ENCODE measurements at places on chromosomes 3 and 15. TPM values are rescaled to one million over a fixed set of nuclear protein-coding genes. Genes with fewer than 3 reads are reported as not detected.

GRCh38 chr3:171591070-171591469, 130.9 kb upstream of the TNIK start:
- no peak for DNase-seq

DNA sequence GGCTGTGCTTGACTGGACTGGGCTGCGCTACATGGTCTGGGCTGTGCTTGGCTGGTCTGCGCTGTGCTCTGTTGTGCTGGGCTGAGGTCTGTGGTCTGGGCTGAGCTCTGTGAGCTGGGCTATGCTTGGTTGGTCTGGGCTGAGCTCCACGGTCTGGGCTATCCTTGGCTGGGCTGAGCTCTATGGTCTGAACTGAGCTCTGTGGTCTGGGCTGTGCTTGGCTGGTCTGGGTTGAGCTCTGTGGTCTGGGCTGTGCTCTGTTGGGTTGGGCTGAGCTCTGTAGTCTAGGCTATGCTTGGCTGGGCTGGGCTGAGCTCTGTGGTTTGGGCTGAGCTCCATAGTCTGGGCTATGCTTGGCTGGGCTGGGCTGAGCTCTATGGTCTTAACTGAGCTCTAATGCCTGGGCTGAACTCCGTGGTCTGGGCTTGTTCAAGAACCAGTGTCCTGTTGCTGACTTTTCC, 92.0 kb downstream of the PLXNA1 start:
- DNase-seq = no peak

GRCh38 chr3:53588122-53588521, 93.7 kb downstream of the CACNA1D start:
- no peak for DNase-seq

GRCh38 chr3:45968149-45968548, 24.9 kb downstream of the CXCR6 start:
- DNase-seq = no peak

DNA sequence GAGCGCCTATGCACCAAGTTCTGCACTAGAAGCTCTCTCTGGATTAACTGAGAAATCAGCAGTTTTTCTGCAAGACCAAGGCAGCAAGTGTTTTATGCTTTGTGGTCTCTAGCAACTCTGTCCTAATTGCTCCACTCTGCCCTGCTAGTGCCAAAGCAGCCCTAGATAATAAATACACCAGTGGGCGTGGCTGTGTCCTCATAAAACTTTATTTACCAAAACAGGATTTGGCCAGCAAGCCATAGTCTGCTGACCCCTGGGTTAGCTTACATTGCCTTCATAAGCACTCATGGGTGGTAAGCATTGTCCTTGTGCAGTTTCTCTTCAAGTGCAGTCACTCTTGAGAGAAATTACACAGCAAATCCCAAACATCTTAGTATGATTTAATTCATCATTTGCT, 30.7 kb upstream of the SLC24A5 start:
- no peak for DNase-seq

Gene DNAH12
- not detected for total RNA-seq

Gene CACNA2D3
- total RNA-seq = not detected

Gene MUC4
- 0.31 TPM for total RNA-seq
